ENCODE measurements at places on chromosomes 1 and 21.

- no peak for DNase-seq
Measured at GRCh38 chr1:90936731-90937130, 85.1 kb downstream of the ZNF644 start.

DNA sequence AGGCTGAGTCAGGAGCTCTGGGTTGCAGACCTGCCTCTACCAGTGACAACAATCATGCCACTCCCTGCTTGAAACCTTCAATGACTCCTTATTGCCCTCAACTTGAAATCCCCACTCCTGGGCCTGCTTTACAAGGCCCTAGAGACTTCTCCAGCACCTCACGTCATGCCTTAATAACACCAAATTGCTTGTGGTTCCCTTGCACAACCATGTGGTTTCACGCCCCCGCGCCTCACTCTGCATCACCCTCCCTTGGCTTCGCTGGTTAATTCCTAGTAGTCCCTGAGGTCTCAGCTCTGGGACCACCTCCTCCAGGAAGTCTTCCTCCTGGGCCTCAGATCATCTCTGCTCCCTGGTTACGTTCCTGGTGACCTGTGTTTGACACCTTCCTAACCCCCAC lies 33.0 kb downstream of the EPHA2 start:
- peak; percentile 49 for DNase-seq

- DNase-seq = no peak
Measured at GRCh38 chr1:181128592-181129497, 40.3 kb downstream of the IER5 start.

- no peak for DNase-seq
Measured at GRCh38 chr1:6599141-6599975, 3.3 kb downstream of the KLHL21 start.

DNA sequence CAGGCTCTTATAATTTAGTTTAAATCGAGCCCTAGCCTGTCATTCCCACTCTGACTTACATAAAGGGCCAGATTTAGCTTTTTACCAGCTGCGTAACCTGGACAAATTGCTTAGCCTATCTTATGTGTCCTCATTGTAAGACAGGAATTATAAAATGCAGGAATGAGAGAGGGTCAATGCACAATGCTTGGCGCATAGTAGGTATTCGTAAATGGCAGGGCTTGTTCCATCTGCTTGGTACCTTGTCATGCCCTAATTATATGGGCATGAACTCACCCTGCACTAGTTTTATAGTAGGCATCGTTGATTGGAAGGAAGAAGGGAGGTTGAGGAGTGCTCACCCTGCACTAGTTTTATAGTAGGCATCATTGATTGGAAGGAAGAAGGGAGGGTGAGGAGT lies 108.8 kb downstream of the GALNT2 start:
- DNase-seq = no peak

GRCh38 chr1:51518033-51518585 lies 957 bp downstream of the EPS15 start:
- no peak for DNase-seq

GRCh38 chr1:180926164-180926981 lies 13.7 kb downstream of the KIAA1614 start:
- DNase-seq = no peak

- no peak for DNase-seq
Measured at GRCh38 chr1:41611932-41612450, 127.5 kb upstream of the EDN2 start.

GRCh38 chr21:31629972-31630711 lies 29.4 kb upstream of the SOD1 start:
- no peak for DNase-seq

DNA sequence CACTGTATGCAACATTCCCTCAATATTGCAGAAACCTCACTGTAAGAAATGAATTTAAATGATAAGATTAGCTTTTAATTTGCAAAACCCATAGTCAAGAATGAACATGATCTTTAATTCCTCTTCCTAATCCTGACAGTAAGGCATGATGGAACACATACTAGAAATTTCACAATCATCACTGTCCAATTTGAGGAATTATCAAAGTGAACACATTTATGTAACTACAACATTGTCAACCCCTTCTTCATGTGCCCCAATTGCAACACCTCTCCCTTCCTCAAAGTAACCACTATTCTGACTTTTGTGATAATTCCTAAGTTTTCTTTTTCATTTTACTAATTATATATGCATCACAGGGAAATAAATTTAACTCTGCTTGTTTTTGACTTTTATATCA lies 103.1 kb downstream of the LHX8 start:
- DNase-seq = no peak

DNA sequence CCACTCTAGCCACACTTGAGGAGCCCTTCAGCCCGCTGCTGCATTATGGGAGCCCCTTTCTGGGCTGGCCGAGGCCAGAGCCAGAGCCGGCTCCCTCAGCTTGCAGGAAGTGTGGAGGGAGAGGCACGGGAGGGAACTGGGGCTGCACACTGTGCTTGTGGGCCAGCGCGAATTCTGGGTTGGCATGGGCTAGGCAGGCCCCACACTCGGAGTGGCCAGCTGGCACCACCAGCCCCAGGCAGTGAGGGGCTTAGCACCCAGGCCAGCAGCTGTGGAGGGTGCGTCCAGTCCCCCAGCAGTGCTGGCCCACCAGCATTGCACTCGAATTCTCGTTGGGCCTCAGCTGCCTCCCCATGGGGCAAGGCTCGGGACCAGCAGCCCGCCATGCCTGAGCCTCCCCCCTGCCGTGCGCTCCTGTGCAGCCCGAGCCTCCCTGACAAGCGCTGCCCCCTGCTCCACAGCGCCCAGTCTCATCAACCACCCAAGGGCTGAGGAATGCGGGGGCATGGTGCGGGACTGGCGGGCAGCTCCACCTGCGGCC lies 785.9 kb upstream of the TPTE start:
- no peak for DNase-seq

DNA sequence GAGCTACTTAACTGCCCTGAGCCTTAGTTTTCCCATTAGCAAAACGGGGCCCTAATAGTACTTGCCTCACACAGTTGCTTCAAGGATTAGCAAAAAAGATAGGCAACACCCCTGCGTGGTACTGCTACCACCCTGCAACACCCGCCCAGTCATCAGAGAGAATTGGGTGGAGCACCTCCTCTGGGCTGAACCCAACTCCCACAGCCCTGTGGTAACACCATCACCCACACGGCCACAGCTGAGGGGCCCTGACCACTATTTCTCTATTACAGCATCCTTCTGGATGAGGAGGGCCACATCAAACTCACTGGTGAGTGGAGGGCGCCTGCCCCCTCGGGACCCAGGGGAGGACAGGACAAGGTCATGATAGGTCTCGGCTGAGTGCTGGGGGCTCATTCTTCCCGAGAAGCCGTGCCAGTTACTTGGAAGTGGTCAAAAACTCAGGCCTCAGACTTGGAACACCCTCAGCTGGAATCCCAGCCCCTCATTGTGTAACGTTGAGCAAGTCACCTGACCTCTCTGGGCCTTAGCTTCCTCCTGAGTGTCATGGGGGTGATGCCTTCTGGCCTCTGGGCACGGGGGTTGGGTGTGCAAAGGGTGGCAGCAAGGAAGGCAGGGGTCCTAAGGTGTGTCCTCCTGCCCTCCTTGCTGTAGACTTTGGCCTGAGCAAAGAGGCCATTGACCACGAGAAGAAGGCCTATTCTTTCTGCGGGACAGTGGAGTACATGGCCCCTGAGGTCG lies 24.6 kb downstream of the RPS6KA1 start:
- DNase-seq = no peak

DNA sequence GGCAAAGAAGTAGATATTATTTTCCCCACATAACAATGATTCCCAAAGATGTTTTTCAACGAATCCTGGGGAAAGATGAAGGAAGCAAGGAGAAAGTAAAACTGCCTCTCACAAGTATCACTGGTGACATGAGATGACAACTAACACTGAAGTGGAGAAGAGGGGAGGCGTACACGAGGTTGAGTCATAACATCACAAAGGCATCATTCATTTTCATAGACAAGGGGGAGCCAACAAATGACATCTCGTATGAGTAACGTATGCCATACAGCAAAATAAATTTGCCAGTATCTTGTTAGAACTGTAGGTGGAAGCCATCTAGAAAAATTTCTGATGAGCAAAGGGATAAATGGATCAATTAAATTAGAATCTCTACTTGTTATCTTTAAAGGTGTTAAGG lies 56.6 kb downstream of the ATP1B1 start:
- no peak for DNase-seq

GRCh38 chr1:230958370-230958769 lies 20.3 kb downstream of the TTC13 start:
- no peak for DNase-seq

GRCh38 chr1:204376919-204377799 lies 17.4 kb upstream of the PLEKHA6 start:
- no peak for DNase-seq

DNA sequence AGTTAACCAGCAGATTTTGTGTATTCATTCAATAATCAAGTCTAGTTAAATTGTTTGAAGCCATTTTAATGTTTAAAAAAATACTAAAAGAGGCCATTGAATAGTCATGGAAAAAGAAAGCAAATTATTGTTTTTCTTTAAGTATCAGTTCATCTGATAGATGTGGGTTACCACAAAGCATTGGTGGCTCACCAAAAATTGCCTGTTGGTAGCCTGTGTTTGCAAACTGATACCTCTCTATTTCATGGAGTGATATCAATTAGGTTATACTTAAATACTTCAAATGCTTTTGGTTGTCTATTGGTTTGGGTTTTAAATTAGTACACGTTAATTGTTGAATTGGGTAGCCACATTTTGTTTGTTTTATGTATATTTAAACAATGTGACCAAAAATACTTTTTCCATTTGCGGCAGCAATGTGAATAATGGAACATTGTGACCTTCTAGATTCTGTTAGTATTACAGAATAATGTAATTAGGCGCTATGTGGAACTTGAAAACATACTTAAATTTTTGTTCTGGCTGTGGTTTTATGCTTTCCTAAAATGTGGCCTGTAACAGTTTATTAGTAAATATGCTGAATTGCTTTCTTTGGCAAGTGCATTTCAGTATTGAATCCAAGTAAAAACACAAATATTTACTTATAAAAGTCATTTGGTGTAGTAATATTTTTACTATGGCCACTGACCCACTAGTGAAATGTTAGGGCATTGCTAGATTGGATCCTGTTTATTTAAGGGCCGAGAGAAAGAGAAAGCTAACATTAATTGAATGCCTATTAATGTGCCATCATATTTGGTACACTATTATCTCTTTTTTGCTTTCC lies 37.1 kb upstream of the NBL1 start:
- peak; percentile 25 for DNase-seq

DNA sequence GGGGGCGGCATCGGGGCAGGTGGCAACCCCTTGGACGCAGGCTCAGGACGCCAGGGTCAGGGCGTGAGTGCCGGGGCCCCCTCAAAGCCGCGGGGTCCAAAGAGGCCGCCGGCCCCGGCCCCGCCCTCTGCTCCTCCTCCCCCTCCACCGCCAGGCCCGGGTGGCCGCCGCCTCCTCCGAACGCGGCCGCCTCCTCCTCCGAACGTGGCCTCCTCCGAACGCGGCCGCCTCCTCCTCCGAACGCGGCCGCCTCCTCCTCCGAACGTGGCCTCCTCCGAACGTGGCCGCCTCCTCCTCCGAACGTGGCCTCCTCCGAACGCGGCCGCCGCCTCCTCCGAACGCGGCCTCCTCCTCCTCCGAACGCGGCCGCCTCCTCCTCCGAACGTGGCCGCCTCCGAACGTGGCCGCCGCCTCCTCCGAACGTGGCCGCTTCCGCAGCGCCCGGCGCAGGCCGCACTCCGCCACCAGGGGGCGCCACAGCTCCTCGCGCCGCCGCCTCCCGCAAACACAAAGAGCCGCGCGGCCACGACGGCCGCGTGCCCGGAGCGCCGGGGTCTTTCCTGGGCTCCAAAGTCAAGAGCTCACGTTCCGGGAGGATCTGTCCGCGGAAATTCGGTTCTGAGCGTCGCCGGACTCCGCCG lies 19.3 kb upstream of the SAMD11 start:
- DNase-seq = peak; percentile 66

DNA sequence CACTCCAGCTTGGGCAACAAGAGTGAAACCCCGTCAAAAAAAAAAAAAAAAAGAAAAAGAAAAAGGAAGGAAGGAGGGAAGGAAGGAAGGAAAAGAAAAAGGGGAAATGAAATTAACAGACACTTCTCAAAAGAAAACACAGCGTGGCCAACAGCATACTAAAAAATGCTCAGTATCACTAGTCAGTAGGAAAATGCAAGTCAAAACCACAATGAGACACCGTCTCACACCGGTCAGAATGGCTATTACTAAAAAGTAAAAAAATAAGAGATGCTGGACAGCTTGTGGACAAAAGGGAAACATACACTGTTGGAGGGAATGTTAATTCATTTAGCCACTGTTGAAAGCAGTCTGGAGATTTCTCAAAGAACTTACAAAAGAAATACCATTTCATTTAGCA lies 369.5 kb upstream of the BRINP3 start:
- no peak for DNase-seq

GRCh38 chr1:109499661-109500536 lies 6.0 kb downstream of the CYB561D1 start:
- no peak for DNase-seq

GRCh38 chr1:113934511-113935055 lies 5.5 kb downstream of the HIPK1 start:
- DNase-seq = no peak

DNA sequence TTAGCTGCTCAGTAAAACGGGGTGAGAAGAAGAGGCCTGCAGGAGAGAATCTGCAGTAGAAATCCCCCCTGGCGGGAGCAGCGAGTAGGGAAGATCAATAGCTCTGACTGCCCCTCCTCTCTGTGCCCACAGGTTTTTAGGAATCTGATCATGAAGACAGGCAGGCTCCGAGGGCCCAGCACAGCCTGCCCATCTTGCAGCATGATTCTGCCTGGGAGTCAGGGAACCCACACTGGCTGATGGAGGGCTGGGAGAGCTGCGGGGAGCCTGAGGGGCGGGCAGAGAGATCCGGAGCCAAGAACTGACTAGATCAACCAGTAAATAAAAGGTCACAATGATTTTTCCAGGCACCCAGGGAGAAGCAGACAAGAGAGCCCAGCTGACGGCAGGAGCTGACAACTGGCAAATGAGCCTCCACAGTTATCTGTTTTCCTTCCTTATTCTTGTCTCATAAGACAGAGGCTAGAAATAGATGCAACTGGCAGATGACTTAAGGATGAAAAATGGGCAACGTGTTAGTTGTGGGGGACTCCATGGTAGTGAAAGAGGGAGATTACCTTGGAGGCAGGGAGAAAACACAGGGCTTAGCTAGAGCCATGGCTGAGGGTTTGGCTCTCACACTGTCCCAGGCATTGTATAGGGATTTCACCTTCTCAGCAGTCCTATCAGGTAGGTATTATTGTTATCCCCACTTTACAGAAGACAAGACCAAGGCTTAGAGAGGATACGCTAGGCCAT lies 116.2 kb downstream of the PLXNA2 start:
- DNase-seq = no peak

GRCh38 chr1:50930193-50930592 lies 29.9 kb downstream of the FAF1 start:
- no peak for DNase-seq

- DNase-seq = no peak
Measured at GRCh38 chr21:37060296-37060695, 12.6 kb downstream of the PIGP start.

GRCh38 chr1:7019510-7019909 lies 234.3 kb downstream of the CAMTA1 start:
- DNase-seq = no peak

GRCh38 chr1:18528616-18529015 lies 47.9 kb downstream of the KLHDC7A start:
- DNase-seq = no peak

All from stimulated activated CD8-positive, alpha-beta memory T cell treated with anti-CD3 and anti-CD28 coated beads, Interleukin-15, amount 100 ng/mL, for 48 hours (primary cell).